ENCODE measurements at places on chromosomes 12 and 14.

- DNase-seq = peak; percentile 81
Observed at GRCh38 chr14:74475678-74476077, 17.4 kb downstream of the NPC2 start.

DNA sequence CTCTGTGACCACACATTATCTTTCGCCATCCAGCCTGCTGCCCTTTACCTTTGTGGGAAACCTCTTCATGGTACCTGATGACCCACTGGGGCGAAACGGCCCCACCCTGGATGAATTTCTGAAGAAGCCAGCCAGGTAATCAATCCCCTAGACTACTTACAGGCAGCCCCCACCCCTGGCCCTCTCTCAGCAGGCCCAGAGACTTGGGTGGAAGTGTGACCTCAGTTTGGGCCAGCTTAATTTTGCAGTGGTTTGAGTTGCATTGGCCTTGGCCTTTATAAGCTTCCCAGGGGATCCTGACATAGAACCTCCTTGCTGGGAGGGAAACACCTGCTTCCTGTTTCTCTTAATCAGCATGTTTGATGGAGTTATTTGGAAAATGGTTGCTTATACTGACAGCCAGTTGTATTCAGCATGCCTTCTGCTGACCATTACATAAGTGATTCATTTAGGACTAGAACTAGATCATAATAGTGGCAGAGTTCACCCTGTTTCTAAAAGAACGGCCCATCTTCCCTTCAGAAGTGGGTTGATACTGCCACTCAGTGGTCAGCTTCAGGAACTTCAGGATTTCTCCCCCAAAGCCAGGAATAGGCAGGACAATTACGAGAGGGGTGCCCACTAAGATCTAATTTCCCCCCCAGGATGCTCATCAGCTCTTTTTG is 6.1 kb downstream of the SDR39U1 start:
- DNase-seq = peak; percentile 79

DNA sequence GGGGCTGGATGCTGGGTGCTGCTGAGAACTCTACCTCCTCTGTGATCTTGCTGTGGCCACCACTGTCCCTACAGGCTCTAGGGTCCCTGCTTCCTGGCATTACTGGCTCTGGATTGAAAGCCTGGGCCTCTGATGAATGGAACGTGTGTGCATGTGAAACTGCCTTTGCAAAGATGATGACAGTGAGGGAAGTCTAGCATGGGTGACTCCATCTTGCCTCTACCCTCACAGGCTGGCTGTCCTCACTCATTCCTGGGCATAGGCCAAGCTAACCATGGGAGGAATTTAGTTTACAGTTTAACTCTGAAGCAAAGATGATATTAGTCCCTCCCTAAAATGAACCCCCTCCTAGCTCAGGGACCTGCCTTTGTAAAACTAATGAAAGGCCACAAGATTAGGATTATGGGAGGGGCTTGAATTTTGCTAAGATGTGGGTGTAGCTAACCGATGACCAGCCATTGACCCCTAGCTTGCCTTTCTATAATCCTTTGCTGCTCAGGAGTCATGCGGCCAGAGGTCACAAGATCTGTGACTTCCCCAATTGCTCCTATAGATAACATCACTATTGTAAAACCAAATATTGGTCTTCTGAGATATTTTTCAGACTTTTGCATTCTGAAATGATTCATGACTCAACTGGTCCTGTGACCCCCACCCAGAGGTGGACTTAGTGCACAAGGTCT is 2.2 kb upstream of the C1S start:
- DNase-seq = no peak

GRCh38 chr12:46831335-46832129 is 5.7 kb upstream of the SLC38A4 start:
- DNase-seq = peak; percentile 7

DNA sequence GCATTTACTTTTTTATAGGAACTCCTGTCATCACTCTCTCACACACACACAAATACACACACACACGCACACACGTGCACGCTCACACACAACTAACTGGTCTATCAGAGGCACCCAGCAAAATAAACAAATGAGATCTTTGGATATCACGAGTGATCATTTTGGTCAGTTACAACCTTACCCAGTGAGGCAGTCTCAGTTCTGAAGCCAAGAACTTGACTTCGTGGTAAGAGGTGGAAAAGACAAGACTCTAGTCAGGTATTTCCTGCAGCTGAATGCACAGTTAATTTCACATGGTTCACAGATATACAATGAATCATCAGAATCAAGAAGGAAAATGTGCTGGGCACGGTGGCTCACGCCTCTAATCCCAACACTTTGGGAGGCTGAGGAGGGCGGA is 39.4 kb downstream of the ATF7 start:
- no peak for DNase-seq

DNA sequence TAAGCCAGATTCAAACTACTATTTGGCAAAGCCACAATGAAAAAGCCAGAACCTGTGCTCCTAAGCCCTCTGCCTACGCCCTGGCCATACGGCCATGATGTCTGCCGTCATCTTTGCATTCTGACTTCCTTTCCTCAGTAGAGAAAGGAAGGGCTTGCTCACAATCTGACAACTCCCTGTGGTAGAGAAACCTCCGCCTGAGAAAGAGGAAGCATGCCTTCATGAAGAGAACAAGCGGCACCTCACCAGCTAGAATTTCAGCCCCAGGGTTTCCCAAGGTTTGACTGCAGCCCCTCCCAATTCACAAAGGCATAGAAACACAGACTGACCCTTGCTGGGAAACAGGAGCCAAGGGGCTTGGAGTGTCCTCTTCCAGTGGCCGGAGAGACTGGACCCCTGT is 25.7 kb downstream of the TEP1 start:
- no peak for DNase-seq

DNA sequence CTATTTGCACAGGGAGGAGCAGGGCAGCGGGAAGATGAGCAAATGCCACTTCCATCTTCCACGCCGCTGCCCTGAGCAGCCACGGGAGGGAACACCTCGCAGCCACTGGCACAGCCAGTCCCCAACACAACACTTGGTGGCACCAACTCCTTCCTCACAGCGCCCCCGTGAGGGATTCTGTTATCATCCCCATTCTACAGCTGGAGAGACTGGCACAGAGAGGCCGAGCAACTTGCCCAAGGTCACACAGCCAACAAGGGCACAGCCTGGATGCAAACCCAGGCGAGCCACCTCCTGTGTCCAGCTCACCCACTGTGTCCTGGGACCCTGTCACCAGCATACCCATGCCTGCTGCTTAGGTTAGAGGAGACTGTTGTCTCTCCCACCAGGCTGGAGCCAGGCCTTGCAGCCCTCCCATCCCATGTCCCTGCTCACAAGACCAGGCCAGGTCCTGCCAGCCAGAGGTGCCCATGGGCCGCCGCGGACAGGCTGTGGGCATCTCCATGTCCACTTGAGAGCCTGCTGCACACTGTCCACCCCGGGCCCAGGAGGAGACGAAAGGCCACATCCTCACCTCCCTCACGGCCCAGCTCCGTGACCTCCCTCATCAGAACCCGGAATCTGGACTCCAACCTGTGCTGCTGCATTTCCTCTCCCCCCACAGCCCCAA is 57.0 kb downstream of the NCOR2 start:
- DNase-seq = no peak

GRCh38 chr12:93827669-93828068 is 150.5 kb downstream of the CRADD start:
- no peak for DNase-seq

DNA sequence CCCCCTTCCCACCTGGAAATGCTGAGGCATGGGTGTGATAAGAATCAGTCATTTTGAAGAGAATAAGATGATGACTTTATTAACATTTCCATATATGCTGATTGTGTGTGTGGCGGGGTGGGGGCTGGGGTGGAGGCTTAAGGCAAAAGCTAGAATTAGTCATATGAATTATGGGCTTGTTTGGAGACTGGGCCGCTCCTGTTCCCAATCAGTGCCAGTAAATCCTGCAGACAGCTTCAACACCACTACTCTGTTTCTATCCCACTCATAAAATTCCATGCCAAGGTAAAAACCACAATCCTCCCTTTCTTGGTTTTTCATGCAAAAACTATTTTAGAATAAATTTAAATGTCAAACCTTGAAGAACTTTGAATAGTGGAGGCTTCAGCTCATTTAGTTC is 29.9 kb upstream of the SLC38A2 start:
- DNase-seq = peak; percentile 99

GRCh38 chr12:49330032-49330619 is 6.9 kb downstream of the C1QL4 start:
- DNase-seq = no peak

DNA sequence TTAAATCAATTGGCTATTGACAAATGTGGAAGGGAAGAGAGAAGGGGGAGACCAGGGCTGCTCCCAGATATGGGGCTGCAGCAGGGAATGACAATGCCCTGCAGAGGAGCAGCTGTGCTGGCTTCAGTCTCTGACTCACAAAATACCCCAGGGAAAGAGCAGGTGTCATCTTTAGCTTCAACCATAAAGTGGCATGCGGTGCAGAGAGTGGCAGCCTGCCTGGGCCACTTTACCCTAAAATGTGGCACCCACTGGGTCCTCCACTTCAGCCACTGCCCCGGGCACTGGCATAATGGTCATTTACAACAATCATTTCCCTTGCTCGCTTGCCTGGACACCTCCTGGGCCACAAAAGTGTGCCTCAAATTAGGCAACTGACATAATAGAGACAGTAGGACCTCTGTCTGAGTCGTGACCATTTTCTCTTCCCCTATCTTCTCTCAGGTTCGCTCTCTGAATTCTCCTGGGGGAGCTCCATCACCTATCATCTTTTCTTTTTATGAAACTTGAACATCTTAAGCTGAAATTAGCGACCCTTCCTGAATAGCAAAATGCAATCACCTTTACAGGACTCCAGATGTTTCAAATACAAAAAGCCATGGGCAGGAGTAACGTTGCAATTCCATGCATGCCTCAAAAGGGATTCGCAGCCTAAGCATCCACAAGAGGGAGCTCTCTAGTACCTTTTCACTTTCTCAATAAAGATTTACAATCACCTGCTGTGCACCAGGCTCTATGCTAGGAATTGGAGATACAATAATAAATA is 179.9 kb upstream of the ATF7IP start:
- DNase-seq = peak; percentile 28

GRCh38 chr12:45729233-45730083 is at the start of gene ARID2:
TSS of gene ARID2 (plus strand) at chr12:45729706. CDS start at chr12:45729837, 131 bp downstream.
- DNase-seq = peak; percentile 59

DNA sequence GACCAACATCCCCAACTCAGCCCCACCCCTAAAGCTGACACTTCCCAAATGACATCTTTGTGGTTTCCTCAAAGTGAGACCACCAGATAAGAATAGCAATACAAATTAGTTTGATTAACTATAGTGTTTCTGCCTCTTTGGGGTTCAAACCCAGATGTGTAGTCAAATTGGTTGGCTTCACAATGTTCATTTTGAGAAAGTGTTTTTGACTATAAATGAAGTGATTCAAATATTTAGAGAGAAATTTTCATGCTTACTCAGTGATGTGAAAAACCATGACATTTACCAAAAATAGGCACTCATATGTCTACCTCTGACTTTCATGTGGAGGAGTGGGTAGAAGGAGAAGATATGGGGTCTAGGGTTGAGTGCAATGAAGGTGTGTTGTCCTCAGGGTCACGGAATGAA is 218.4 kb downstream of the BCAT1 start:
- no peak for DNase-seq

- no peak for DNase-seq
Observed at GRCh38 chr12:105676694-105677093, 346.2 kb downstream of the C12orf75 start.

GRCh38 chr14:40417777-40418401 is 985.7 kb upstream of the FBXO33 start:
- no peak for DNase-seq

GRCh38 chr12:94640134-94640928 is 10.0 kb downstream of the TMCC3 start:
- DNase-seq = peak; percentile 99

DNA sequence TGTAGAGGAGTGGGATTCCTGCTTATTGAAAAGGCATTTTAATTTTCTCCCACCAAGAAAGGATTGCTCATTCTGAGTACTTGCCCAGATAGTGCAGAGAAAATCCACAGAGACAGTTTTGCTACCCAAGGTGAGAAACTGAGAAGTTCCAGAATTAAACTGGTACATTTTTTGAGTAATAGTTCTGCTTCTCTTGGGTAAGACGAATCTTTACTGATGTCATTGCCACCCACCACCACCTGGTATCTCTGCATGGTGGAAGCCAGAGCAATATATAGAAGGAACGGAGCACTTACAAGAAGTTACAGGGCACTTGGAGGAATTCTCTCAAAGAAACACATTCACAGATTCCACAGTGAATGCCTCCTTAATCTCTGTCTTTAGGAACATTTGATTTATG is 20.7 kb upstream of the FRMD6 start:
- DNase-seq = peak; percentile 79

DNA sequence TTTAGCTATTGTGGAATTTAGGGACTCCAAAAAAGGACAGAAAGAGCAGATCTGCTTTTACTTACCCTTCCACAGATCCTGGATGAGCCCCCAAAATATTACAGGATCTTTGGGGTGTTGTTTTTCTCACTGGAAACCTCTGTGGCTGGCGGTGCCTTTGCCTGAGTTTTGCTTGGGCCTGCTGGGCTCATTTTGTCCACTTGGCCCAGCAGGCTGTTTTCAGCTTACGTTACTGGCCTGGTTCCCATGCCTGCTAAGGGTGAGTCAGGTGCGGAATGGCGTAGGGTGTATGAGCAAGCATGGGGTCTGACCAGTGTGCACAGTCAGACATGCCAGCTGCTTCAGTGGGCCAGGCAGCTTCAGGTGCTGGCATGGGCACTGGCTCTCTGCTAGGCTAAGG is 45.8 kb downstream of the HSD17B6 start:
- DNase-seq = peak; percentile 17

GRCh38 chr14:101713621-101714349 is 47.7 kb upstream of the PPP2R5C start:
- DNase-seq = no peak

DNA sequence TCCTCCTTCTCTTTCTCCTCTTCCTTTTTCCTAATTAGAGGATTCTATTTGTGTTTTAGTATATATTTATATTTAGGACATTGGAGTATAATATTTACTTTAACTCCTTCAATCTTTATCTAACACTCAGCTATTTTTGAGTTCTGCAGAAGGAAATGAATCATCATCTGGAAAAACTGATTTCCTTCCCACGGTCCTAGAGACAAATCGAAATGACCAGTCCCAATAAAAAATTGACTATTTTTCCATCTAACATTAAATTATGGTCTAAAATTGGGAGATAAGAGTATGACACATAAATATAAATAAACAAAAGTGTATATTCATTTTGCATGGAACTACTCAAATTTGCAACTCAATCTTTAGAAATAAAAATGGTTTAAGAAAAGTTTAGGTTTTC is 167.4 kb downstream of the TMTC3 start:
- DNase-seq = peak; percentile 35

DNA sequence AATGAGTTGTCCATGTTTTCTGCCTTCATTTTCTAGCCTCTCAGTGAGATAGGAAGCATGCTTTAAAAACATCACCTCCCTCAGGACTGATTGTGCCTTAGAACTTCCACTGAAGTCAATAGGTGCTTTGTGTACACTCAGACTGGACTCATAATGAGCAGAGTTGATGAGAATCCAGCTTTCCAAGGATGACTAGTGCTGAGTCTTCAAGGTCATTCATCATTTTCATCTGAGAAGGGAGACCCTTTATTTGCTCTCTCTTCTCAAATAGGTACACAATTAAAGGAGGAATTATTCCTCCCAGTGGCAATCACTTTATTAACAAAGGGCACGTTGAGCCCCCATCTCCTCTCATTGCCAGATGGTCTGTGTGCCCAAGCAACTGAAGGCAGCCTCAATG is 210.9 kb upstream of the PRKD1 start:
- DNase-seq = no peak

- no peak for DNase-seq
Observed at GRCh38 chr14:85573406-85573805, 43.5 kb downstream of the FLRT2 start.

GRCh38 chr14:93736378-93737014 is 51.8 kb downstream of the PRIMA1 start:
- no peak for DNase-seq
